ENCODE measurements at places on chromosomes 1 and 21. TPM values are rescaled to one million over a fixed set of nuclear protein-coding genes. Genes with fewer than 3 reads are reported as not detected.

SDE2 gene
- total RNA-seq: 20.6 TPM

PRAMEF7 gene
- total RNA-seq: not detected

MTFR1L gene
- 22.8 TPM for total RNA-seq

NR1I3 gene
- not detected for total RNA-seq

DMRTA2 gene
- total RNA-seq: not detected

RBM11 gene
- not detected for total RNA-seq

C1orf185 gene
- total RNA-seq: not detected

IL20 gene
- not detected for total RNA-seq

DENND4B gene
- 20.4 TPM for total RNA-seq
